ENCODE measurements at places on chromosomes 6 and 20.

- no peak for DNase-seq
Measured at GRCh38 chr6:121760745-121761144, 325.3 kb downstream of the GJA1 start.

DNA sequence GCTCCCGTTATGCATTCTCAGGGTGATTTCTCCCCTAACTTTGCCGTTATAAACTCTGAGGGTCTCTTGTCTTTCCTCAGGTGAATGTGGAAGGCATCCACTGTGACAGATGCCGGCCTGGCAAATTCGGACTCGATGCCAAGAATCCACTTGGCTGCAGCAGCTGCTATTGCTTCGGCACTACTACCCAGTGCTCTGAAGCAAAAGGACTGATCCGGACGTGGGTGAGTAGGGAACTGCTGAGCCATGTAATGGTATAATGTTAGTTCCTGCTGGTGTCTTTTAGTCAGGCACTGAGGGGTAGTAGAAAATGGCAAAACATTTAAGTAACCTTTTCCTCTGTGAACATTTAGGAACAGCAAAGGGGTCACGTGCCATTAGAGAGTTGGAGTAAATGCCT is 395.4 kb downstream of the ARHGAP18 start:
- no peak for DNase-seq

DNA sequence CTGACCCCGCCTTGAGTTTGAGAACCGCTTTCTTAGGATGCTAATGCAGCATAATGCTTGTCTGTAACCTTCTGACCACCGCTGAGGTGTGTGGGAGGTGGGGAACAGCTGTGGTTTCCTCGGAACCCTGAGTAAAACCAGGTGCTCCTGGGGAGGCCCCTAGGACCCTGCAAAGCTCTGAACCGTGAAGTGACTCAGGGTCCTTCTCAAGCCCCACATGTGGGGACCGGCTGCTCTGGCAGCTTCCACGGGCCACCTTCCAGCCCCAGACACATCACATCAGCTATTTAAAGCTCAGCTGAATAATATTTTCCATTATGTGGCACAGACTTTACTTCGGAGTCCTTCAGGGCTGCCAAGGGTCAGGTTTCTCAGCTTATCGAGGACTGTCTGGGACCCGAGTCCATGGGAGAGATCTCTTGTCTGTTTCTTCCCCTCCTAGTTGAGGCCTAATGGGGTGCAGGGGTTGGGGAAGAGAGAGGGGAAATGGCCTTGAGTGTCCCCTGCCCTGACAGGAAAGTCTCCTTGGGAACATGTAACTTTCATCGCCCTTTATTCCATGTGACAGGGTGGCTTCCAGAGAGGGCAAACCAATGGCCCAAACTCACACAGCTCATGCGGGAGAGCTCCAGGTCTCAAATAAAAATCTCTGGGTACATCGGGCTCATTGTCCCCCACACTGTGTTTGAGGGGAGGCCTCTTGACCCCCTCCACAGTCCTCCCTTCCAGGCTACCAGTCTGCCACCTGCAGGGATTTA is 186.1 kb upstream of the SLC24A3 start:
- DNase-seq, result no peak

DNA sequence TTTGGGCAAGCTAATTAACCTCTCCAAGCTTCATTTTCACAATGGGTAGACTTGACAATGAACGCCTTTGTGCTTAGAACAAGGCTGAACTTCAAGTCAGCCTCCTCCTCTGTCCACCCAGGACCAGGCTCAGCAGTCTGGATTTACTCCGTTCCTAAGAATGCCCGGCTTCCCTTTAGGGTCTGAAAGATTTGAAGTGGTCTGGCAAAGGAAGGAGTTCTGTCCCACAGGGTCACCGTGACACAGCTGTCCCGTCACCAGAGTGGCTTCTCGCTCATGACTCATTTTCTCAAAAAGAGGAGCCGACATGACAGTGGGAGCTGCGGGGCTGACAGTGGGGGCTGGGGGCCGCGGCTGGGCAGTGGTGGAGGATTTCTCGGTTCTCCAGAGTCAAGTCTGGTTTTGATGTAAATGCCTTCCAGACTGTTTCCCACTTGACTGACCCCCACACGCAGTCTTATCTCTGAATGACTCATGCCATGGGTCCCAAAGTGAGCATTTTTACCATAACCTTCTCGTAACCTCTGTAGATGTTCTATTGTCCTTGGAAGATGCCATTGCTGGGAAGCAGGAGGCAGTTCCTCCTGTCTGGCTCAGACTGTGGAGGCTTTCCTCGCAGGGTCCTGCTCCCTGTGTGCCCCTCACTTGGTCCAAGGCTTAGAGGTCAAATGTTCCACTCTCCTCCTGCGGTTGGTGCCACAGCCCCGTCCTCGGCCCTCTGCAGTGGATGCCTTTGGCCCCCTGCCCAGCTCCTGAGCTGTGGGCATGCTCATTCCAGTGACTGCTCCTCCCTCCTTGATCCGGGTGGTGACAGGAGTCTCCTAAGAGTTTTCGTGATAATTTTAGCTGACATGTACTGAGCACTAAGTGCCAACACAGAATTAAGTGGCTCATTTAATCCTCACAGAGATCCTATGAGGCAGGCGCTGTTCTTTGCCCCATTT is 253.1 kb downstream of the FNDC1 start:
- no peak for DNase-seq

DNA sequence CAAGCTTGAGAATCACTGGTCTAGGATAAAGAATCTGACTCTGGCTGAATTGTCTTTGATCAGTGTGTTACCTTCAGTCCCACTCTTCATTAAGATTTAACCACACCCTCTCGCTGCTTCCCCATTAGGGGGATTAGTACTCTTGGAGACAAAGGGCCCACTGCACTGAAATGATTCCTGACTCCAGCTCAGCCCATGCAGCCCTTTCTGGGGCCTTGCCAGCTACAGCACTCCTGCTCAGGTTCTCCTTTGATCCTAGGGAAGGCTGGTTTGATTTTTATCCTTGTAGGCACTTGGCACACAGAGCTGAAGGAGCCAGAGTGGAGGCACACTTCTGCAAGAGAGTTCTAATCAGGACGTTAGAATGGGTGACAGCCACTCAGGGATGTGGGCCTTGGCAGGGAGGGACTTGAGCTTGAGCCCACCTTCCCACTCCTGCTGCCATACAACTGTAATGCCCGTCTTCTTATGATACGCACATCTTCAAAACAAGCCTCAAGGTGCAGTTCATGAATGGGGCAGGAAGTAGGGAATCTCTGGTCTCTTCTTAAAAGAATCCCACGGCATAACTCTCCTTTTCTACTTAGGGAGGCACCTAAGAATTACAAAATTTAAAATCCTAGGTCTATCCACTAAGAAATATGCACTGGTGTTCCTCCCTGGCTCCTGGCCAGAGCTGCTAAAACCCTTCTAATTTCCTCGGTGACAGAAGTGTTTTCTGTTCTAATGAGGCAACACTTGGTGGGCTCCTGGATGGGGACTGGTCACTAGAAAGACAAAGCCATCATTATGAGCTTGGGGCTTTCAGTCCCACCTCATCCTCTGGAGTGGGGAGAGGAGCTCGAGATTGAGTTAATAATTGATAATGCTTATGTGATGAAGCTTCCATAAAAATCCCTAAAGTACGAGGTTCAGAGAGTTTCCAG is 1.5 kb upstream of the SLA2 start:
- no peak for DNase-seq

DNA sequence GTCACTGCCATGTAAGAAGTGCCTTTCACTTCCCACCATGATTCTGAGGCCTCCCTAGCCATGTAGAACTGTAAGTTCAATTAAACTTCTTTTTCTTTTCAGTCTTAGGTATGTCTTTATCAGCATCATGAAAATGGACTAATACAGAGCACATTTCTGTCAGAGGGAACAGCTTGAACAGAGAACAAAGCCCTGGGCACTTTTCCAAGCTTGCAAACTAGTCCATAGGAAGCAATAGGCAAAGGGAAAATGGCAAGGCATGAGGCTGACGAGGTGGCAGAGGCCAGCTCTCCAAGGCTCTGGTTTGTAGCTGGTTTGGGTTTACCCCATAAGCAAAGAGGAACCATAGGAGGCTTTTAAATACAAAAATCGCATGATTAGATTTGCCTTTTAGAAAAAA is 185.1 kb upstream of the HDDC2 start:
- DNase-seq, result no peak
